ENCODE measurements at places on chromosomes 2 and 18.

- DNase-seq: peak; percentile 15
These were observed 75.6 kb downstream of the GPD2 start for GRCh38 chr2:156511803-156512202.

DNA sequence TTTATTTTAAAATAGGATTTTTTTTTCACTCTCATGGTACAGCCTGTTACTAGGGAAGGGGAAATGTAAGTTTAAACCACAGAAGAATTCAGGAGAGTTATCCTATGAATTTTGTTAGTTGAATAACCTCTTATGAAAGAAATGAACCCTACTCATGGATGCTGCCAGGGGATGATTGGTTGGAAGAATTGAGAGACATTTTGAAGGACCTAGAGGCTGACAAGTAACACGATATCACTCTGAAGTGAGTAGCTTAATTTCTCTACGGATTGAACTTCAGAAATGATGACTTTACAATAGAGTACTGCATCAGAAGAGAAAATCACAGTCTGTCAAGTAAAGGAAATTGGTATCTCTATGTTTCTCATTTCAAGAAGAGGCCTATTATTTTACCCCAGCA lies 1346.2 kb downstream of the SUCLG1 start:
- DNase-seq: no peak

DNA sequence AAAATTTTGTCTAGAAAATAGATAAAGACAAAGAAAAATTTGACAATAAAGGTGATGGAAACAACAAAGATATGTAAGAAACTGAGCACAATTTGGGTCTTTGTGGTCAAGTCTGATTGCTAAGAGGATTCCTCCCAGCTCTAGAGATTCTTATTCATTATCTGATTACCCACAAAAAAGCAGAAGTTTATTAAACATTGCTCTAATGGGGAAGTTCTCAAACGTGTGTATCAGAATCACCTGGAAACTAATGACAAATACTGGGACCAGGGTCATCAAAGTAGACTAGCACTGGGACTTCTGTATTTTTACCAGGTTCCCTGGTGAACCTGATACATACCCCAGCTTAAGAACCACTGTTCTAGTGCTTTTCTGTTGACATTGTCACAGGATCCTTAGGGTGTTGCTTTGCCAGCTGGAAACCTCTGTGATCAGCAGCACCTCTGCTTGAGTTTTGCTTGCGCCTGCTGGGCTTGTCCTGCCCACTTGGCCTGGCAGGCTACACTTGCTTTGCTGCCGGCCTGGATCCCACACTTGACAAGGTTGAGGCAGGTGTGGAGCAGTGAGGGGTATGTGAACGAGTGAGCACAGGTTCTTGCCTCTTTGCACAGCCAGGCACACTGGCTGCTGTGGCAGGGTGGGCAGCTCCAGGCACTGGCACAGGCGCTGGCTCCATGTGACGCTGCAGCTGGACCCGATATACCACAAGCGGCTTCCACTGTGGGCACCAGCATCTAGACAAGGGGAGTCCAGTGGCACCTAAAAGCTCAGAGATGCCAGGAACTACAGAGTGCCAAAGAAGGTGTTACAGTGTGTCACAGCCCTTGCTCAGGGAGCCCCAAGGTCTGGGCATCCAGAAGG lies 6.2 kb upstream of the GORASP2 start:
- no peak for DNase-seq

- no peak for DNase-seq
These were observed at the start of gene SULT1C3 for GRCh38 chr2:108239786-108240185. Gene SULT1C3, plus strand, starts transcription at chr2:108239968. Its CDS starts 7,227 bp downstream, at chr2:108247195.

DNA sequence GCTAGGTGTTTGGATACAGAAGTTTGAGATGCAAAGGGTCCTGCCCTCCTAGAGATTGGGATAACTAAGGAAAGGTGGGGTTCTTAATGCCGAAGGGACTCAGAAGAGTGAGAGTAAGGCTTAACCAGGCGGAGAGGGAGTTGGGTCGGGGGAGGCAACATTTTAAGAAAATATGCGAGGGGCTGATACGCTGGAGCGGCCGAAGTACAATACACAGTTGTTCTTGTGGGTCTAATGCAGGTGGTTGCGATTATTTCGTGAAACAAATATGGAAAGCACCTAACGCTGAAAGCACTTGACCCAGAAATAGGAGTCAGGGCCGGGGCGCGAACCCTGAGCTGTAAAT lies 344 bp upstream of the MRPL33 start:
- DNase-seq: no peak

DNA sequence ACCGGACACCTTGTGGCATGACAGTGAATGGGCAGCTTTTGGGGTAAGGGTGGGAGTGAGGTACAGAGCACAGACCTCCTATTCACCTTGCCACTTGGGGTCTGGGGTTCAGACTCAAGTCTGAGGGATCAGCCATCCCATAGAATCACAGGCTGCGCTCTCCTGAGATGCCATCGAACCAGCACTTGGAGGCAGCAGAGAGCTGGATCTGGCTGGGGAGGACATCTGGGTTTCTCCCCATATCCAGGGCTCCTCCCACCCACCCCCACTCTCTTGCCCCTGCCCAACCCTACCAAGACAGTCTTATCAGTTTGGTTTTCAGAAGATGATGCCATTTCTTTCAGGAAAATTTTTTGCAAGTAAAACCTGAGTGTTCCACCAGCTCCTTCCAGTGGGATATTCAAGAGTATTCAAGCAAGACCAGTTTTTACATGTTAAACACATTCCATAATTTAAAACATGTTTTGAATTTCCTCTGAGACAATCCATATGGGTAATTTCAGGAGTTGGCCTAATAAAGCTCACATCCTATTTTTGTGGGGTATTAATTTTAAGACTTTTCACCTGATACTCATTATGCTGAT lies 29.2 kb upstream of the TEX44 start:
- peak; percentile 78 for DNase-seq

DNA sequence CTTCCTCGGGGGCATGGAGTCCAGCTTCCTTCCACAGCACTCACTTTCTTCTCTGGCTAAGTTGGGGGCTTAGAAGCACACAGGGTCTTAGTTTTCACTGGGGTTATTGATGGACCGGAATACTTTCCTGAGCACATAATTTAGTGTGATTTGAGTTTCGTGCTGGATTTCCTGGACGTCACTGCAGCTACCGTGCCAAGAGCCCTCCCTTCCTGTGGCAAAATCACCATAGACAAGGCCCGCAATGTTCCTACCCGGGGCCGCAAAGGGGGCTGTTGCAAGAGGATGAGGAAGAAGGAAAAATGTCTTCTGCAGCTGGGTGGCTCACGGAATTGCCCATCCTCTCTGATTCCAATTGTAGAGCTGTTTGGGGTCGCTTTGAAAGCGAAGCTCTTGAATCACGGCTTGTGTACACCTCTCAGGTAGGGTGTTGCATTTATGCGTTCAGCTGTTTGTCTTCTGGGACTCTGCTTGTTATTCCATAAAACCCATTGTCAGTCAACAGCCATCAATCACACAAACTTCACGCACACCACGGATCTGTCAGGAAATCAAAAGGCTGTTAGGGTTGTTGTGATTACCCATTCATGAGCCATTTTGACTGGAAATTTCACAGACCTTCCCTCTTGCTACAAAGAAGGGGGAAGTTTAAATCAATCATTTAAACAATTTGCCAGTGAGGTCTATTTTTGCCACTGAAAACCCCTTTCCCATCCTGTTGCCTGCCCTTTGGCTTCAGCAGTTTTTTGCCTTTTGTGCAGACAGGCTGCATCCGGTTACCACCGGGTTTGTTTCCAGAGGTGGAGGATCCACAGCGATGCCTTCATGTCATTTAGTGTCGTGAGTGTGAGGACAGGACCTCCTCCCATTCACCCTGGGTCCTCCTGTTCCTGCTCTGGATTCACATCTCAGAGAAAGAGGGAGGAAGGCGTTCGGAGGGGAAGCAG lies 36.0 kb downstream of the SMIM21 start:
- DNase-seq: no peak

DNA sequence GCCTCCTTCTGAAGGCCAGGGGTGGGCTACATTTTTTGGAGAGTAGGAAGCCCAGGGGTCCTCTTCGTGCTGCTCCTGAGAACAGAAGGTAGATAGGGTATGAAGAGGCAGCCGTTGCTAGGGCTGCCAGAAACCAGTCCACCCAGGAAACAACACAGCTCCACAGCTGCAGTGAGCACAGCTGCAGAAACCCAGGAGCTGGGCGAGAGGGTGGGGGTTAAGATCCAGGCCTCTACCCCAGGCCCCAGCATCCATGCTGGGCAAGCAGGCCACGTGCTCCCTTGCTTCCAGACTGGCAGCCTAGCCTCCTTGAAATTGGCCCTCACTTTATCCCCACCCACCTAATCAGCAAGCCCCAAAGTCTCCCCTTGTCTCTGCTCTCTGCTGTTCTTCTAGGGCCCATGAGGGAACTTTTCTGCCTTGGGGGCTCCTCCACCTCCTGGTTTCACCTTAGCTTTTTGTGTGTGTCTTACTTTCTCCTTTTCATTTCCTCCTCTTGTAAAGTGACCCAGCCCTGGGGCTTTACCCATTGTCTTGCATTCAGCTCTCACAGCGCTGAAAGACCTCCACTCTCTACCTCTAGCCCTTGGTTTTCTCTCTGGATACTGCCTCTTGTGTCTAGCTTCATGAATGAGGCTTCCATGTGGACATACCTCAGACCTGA lies 30.7 kb downstream of the STON1 start:
- DNase-seq: no peak

- no peak for DNase-seq
These were observed 1583.2 kb downstream of the SUCLG1 start for GRCh38 chr2:82875858-82876257.

GRCh38 chr18:13382954-13383827 lies 164.6 kb downstream of the LDLRAD4 start:
- DNase-seq: no peak

GRCh38 chr2:231469583-231469950 lies 5.3 kb upstream of the NCL start:
- no peak for DNase-seq

GRCh38 chr18:11826836-11827235 lies 24.4 kb upstream of the CHMP1B start:
- peak; percentile 4 for DNase-seq

- DNase-seq: no peak
These were observed 107.6 kb downstream of the DOCK10 start for GRCh38 chr2:224934526-224935188.

DNA sequence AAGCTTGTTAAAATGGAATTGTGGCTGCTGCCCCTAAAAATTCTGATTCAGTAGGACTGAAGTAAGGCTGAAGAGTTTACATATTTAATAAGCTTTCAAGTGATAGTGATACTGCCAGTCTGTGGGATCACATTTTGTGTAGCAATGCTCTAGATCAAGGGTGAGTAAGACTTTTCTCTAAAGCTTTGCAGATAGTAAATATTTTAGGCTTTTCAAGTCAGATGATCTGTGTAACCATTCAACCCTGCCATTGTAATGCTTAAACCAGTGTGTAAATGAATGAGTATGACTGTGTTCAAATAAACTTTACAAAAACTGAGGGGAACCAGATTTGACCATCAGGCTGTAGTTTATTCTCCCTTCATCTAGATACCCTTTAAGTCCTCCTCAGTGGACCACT lies 92.7 kb downstream of the PIK3C3 start:
- DNase-seq: no peak

- DNase-seq: no peak
These were observed 47.9 kb upstream of the PMAIP1 start for GRCh38 chr18:59851784-59852399.

DNA sequence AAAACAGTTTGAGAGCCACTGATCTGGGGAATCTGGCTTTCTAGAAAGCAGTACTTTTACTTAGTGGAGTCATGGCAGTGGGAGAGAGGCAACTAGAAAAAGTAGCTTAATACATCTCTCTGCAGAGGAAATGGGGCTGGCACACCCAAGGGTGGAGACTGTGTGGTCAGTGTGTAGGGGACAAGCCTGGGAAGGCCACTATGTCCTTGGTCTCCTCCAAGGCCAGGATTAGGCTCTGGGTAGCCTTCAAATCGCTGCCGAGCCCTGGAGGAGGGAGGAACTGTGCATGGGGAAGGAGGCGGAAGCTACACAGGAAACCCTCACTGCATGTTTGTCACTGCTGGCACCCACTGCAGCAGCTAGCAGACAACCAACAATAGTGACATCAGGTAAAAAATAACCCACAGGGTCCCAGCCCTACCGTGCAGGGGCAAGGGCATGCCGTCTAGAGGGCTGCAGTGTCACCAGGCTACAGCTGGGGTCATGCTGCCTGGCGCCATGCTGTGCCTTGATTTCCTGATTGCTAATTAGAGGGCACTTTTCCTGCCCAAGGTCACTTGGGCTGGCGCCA lies 34.8 kb downstream of the LBH start:
- DNase-seq: peak; percentile 46

DNA sequence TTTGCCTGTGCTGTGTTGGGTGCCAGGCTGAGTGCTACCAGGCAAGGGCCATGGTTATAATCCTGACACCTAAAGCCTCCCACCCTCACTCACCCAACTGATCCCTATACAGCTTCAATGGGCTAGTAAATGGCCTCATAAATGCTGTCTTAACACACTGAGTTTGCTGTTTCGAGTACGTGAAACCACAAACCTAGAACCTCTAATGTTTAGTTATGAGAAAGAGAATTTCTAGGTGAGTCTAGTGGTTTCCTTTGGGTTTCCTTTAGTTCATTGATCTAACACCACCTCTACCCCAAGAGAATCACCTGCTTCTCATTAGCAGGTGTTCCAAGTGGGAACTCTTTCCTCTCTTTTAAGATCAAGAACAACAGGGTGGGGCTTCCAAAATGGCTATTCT lies 172.0 kb downstream of the MC4R start:
- DNase-seq: no peak

GRCh38 chr18:77112747-77113092 lies 19.9 kb downstream of the MBP start:
- no peak for DNase-seq

All from GM12865 (cell line).